Smooth muscle cell of the coronary artery (primary cell): ENCODE measurements at places on chromosomes 3 and 15. TPM values are rescaled to one million over a fixed set of nuclear protein-coding genes. Genes with fewer than 3 reads are reported as not detected.

The CEP152 gene
- 5.4 and 9.9 TPM in 2 replicates for total RNA-seq

The ISLR2 gene
- 0.08 TPM in 1 of 2 replicates, not detected in the other for total RNA-seq

The TNFAIP8L3 gene
- total RNA-seq, result 10.2 and 16.5 TPM in 2 replicates

The MYH15 gene
- total RNA-seq, result 0.15 and 1.1 TPM in 2 replicates

The BLM gene
- 0.59 and 3.0 TPM in 2 replicates for total RNA-seq

The XCR1 gene
- total RNA-seq, result 0.23 TPM in 1 of 2 replicates, not detected in the other

The CORO2B gene
- 1.9 and 11.2 TPM in 2 replicates for total RNA-seq

The GPR27 gene
- 0.08 TPM in 1 of 2 replicates, not detected in the other for total RNA-seq

The ANXA2 gene
- 3,191 and 4,110 TPM in 2 replicates for total RNA-seq

The PROS1 gene
- total RNA-seq, result 30.1 and 34.4 TPM in 2 replicates

The SLC4A7 gene
- total RNA-seq, result 111 and 143 TPM in 2 replicates

The ANKRD34C gene
- total RNA-seq, result not detected in 2 replicates

The CD86 gene
- total RNA-seq, result not detected in 2 replicates

The TBC1D2B gene
- 40.8 and 56.2 TPM in 2 replicates for total RNA-seq

The XIRP1 gene
- total RNA-seq, result not detected in 2 replicates

The C15orf62 gene
- under 0.01 TPM in 1 of 2 replicates, not detected in the other for total RNA-seq

The MESP2 gene
- 0.15 and 1.6 TPM in 2 replicates for total RNA-seq

The LNP1 gene
- 3.5 and 3.8 TPM in 2 replicates for total RNA-seq

The NLGN1 gene
- total RNA-seq, result 0.30 and 3.0 TPM in 2 replicates

The RARB gene
- 0.23 and 32.2 TPM in 2 replicates for total RNA-seq

The TAGLN3 gene
- 0.38 TPM in 1 of 2 replicates, not detected in the other for total RNA-seq

The SAMMSON gene
- not detected in 2 replicates for total RNA-seq

The OCA2 gene
- total RNA-seq, result not detected in 2 replicates

The LRRC34 gene
- total RNA-seq, result 1.2 and 2.0 TPM in 2 replicates

The CD96 gene
- total RNA-seq, result 0.08 TPM in 1 of 2 replicates, not detected in the other

The KIF9 gene
- total RNA-seq, result 2.0 and 5.0 TPM in 2 replicates

The CFAP44 gene
- 3.2 and 4.3 TPM in 2 replicates for total RNA-seq

The LAMB2 gene
- 460 and 630 TPM in 2 replicates for total RNA-seq

The GOLGA8S gene
- total RNA-seq, result under 0.01 TPM in 1 of 2 replicates, not detected in the other

The SLC9C1 gene
- total RNA-seq, result 0.70 and 0.75 TPM in 2 replicates

The ATP13A4 gene
- 0.23 TPM in 2 replicates for total RNA-seq

The KNG1 gene
- not detected in 2 replicates for total RNA-seq

The TEX9 gene
- 2.0 and 4.1 TPM in 2 replicates for total RNA-seq

The SCN5A gene
- total RNA-seq, result 0.08 TPM in 1 of 2 replicates, not detected in the other
